ENCODE measurements at places on chromosomes 7 and 10.

DNA sequence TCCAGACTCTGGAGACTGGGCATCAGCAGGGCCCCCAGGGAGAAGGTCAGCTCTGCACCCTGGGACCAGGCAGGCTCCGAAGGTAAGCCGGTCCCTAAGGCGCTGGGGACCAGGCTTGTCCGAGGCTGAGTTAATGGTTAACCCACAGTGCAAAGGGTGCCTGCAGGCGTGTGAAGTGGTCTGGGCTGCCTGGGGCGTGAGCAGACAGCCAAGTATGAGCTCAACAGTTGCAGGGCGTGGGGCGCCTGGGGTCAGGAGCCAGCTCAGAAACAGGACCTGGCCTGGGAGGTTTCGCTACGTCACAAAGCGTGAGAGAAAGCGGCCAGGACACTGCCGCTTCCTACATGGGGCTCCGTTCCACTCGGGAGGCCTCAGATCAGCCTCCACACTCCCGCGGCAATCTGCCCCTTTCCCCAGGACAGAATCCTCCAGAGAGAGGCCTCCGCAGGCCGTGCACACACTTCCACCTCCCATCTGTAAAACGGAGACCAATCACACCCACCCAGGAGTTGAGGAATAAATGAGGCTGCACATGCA, 16.0 kb downstream of the PDGFA start:
- no peak for DNase-seq

GRCh38 chr7:50962281-50962883, 179.7 kb upstream of the GRB10 start:
- DNase-seq: no peak

GRCh38 chr7:83280671-83281070, 118.0 kb upstream of the PCLO start:
- no peak for DNase-seq

- peak; percentile 70 for DNase-seq
Measured at GRCh38 chr10:44335330-44336021, 49.4 kb downstream of the CXCL12 start.

DNA sequence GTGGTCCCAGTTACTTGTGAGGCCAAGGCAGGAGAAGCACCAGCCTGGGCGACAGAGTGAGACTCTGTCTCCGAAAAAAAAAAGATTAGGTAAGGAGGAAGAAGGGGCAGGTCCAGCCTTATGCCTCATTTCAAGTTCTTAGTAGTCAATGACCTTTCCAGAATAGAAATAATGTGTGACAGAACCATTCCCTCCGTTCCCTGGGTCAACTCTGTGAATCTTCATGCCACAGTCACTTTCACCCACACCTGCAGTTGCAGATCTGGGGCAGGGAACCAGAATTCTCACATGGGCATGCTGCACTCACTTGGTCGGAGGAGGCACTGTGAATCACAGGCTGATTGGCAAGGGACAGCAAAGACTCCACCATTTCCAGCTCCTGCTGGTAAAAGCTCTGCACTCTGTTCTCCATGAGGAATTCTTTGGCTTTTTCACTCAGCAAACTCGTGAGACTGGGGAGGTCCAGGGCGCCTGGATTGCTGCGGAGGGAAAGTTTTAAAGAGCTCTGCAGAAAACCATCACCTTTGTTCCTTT, 20.7 kb downstream of the STN1 start:
- DNase-seq: peak; percentile 76

- no peak for DNase-seq
Measured at GRCh38 chr10:132224343-132225072, 37.8 kb downstream of the DPYSL4 start.

DNA sequence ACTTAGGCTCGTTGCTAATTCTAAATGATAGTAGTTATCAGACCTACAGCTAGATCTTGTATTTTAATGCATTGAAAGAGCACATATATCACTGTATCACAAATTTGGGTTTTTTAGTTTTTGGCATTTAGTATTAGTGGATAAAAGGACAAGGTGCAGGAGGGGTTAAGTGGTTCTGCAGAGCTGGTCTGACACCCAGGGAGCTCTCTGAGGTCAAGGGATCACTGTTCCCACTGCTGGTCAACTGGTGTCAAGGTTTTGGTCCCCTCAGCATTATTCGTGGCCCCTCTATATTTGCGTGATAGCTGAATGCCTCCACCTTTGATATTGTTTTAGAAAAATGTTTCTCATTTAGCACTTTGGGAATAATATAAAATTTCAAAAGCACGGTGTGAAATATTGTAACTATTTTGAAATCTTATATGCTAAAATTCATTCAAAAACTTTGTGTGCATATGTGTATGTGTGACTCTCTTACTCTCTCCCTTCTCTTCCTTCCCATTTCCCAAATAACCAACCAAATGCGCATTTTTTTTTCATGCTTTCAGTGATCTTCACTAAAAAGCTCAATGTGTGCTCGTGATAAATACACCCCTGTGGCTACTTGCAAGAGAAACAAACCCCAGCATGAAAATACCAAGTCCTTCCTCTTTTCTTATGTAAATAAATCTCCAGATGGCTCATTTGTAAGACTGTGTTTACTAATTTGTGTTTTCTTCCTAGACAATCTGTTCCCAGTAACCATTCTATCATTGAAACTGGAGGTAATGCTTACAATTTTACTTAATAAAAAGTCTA, 309.2 kb downstream of the FGFR2 start:
- no peak for DNase-seq

DNA sequence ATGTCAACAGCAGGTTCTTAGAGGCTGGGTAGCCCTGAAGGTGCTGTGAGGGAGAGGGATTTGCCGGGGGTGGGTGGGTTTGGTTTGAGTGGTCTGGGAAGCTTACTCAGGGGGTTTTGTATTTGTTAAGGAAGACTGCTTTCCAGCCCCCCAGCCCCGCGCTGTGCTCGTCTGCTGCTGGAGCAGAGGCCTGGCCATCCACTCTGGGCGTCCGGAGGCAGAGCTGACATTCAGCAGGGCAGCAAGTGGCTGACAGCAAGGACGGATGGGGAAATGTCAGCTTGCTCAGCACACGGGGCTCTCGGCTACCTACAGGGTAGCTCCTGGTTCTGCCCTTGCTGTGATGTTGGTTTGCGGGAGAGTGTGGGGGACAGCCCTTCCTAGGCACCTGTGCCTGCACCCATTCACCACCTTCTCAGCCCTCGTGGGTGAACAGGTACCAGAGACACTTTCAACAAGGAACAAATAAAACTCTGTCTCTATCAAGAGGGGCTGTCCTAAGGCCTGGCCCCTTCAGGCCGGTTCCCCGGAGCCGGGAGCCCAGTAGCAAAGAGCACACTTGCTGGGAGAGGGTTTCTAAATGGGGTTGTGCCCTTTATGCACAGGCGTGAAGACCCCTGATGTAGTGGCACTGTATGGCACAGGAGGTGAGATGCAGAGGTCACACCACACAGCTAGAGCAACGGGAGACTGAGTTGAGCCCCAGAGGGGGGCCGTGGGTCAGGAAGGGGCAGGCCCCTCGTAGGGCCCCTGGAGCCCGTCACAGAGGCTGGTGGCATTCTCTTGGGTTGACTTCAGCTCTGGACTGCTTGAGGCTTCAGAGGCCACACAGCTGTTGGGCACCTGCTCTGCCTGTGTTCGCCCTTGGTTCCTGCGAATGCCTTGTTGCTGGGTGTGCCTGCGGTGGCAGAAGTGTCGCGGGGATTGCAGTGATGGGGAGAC, 72.2 kb upstream of the SHH start:
- no peak for DNase-seq

DNA sequence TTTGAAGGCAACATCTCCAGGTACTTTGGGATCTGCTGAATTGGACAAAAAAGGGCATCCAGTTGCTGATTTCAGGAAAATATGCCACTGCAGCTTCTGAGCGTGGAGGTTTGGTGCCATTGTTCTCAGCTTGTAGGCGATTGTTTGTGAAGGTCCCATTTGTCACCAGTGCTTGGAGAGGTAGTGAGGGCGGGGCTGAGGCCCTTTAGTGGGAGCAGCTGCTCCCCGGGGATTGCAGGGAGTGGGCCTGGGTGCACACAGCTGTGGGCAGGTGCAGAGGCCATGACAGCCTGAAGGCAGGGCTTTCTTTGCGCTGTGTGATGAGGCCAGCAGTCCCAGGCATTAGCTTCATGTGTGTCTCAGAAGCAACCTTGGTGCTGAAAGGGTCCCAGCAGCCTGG, 3.9 kb downstream of the FAM20C start:
- no peak for DNase-seq

GRCh38 chr10:49089152-49089551, 26.2 kb downstream of the VSTM4 start:
- peak; percentile 52 for DNase-seq

DNA sequence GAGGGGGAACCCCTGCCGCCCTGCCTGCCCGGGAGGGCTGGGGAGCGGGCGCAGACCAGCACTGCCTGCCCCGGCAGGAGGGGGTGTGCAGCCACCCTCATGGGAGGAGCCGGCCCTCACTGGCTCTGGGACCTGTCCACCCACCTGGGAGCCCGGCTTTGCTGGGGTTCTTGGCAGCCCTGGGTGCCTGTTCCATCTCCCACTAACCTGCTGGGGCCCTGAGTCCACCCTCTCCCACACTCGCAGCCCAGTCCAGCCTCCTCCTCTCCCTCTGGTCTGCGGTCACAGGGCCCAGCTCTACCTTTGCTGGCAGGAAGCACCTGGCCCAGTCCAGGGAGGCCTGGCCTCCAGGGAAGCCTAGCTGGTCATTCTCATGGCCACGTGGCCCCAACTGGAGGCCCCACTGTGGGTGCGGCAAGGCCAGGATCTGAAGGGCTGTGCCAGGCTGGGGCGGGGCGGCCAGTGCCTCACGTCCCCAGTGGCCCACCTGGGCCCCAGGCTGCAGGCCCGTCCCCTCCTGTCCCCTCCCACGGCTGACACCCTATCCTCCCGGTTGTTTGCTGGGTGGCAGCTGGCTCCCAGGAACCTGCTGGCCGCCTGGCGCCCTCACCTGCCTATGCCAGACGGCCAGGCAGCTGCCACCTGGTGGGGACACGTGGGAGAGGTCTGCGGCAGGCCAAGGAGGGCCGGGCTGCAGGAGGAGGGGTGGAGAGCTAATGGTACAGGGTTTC, at the start of gene TMEM184A:
TSS of gene TMEM184A (minus strand) at position 393 of the 731 bp plus-strand sequence. CDS start 721 bp downstream, outside the sequence.
- no peak for DNase-seq

DNA sequence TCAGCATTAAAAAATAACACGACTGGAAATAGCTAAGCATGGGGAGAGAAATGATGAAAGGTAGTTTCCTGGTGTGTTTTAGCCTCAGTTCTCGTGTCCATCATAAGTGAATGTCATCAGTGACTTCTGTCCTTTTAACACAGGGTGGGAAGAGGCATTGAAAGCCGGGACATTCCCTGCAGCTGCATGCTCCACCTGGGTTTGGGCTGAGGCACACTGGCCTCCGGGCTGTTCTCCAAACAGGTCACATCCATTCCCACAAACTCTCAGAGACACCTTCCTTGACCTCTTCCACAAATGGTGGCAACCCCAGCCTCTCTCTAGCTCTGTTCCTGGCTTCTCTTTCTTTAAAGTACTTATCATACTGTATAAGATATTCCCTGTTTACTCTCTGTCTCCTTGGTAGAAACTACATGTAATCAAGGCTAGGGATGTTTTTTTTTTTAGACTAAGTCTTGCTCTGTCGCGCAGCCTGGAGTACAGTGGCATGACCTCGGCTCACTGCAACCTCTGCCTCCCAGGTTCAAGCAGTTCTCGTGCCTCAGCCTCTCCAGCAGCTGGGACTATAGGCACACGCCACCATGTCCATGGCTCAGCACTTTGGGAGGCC, 22.6 kb downstream of the BAIAP2L1 start:
- no peak for DNase-seq

DNA sequence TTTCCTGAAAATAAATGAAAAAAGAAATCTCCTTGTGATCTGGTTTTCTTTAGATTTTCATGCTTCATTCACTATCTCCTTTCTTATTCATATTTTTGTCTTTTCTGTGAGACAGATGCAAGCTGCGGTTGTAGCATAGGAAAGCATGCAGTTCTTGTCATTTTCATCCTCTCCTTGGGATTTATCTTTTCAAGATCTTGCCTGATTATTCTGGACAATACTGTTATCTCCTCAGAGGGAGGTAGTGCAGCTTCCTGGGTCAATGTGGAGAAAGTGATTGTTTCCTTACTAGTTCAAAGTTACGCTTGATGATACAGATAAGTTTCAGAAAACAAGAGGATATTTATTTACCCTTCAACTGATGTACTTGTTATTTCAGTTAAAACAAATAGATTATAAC, 114.6 kb downstream of the CPED1 start:
- no peak for DNase-seq

DNA sequence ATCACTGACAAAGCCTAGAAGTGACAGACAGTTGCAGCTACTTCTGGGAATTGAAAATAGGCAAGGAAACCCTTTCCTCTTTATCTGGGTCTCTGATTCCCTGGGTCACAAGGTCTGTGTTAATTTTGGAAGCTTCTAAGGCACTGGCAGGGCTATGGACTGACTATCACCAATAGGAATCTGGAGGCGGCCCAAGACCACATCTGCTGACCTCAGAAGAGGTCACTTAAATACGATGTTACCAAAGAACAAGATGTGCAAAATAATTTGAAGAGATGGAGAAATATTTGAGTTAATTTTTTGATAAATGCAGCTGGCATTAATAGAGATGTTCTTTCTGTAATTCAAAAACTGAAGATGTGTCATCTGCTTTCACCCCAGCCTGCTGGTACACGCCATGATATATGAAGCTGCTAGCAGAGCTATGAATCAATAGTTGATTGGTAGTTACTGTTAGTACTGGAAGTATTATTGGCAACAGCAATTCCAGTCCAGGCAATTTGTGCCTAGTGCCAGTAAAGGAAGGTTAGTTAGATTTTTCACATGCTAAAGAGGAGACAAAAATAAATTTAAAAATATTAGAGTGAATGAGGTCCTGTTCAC, 5.5 kb upstream of the STEAP4 start:
- DNase-seq: no peak

GRCh38 chr7:19561121-19561805, 147.6 kb downstream of the POLR1F start:
- DNase-seq: no peak

DNA sequence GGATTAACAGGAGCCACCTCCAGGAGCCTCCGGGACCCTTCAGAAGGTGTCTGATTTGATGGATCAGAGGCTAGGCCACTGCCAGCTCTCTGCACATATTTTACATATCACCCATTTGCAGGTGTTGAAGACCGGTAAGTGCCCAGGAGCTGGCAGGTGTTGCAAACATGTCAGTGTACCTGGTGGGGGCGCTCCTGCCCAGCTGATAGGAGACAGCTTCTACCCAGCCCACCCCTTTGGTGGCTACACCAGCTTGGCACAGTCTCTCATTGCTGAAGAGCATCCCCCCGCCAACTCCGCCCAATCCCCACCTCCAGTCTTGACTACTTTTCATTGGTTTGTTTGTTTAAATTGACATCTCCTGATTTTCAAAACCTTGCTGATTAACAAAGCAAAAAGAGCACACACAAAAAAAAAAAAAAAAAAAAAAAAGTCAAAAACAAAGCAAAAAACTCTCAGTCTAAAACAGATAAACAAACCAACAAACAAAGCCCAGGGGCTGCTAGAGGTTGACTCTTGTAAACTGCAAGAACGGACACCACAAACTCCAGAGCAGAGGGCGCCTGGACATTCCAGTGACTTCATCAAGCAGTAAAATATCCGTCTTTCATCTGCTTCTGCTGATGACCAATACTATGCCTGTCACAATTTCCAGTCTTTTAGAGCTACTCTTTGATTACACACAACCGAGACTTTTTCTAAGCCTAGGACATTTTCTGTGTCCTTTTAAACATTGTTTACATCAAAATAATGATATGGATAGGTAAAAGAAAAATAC, 275.3 kb downstream of the NRG3 start:
- DNase-seq: no peak
